ENCODE measurements at places on chromosomes 6 and 20.

DNA sequence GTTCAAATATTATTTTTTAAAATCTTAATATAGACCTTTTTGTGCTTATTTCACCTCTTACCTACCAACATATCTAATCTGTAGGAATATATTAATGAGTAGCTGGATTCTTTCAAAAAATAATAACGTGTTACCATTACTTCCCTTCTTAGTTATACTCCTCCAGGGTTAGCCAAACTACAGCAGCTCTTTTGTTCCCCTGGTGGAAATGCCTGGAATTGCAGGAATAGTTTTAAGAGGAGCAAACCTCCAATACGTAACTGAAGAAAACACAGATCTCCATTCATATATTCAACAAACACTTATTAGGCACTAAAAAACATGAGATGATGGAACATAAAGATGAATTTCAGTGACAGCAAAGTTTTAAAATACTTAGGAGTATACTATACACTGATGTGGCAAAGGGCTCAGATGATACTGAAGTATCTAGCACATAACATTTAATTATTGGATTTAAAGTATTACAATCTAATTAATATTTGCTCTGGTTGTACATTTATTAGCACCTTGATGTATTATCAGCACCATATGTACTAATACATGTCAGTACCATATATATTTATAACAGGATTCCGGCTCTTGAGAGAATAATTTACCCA, 78.3 kb downstream of the TBX18 start:
- no peak for DNase-seq

- no peak for DNase-seq
Observed at GRCh38 chr6:40543776-40544175, 43.4 kb downstream of the LRFN2 start.

GRCh38 chr20:46221256-46221833, 87.0 kb downstream of the CDH22 start:
- no peak for DNase-seq

DNA sequence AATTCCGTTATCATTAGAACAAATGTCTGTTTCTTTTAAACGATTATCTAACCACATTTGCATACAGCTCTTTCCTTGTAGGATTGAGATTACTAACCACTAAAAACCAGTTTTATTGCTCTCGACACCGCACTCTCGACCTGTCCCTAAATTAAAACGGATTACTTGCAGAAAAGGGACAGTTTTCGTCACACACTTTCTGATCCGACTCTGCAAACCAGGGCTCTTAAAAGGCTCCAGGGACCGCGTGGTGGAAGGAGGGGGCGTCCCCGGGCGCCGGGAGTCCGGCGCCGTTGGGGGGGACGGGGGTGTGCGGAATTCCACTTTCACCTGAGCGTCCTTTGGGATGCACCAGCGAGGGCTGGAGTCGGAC, 731 bp downstream of the MAK start:
- DNase-seq = no peak

- peak; percentile 33 for DNase-seq
Observed at GRCh38 chr6:156347246-156347645, 429.9 kb upstream of the ARID1B start.

GRCh38 chr6:113416170-113416569, 441.0 kb upstream of the MARCKS start:
- no peak for DNase-seq

DNA sequence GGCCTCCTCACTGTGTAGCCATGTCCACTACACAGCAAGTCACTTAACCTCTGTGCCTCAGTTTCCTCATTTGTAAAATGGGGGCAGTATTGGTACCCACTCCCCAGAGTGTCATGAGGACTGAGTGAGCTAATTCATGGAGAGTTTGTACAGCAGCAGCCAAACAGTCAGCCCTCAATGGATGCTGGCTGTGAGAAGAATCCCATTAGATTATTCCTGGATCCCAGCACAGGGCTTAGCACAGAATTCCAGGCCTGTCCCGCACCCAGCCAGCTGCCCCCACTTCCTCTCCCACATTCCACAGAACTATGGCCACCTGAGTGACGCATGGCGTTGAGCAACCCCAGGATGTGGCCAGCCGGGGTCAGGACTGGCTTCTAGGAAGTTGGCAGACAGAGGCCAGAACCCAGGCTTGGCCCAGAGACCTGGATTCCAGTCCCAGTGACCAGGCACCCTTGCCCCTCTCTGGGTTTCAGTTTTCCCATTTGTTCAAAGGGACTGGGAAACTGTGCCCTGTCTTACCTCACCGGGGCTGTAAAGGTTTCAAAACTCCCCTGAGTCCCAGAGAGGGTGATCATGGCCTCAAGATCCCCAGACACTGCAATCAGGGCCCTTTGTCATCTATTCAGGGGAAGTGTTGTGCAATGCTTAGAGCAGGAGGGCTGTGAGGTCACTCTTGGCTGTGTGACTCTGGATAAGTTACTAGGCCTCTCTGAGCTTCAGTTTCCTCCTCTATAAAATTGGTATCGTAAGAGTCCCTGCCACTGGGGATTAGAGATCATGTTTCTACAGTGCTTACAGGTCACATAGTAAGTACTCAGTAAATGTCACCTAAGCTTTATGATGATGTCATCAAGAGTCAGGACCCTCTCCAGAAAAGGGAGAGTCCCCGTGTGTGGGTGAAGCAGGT, 3.0 kb upstream of the TGM2 start:
- DNase-seq = peak; percentile 70

DNA sequence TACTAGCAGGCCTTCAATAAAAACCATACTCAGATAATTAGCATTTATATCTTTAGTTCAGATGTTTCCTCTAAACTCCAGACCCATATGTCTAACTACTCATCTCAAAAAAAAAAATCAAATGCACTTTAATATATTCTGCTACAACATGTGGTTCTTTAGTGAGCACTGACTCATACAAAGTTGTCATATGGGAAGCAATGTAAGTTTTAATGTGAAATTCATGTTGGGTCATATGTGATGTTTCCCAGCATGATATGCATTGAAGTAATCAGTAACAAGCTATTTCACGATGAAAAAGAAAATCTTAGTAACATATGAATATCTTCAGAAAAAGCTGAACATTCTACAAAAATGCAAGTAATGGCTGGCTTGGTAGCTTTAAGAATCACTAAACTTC, 859.7 kb upstream of the ADGRB3 start:
- no peak for DNase-seq

GRCh38 chr6:75391276-75391675, 102.3 kb downstream of the FILIP1 start:
- DNase-seq = no peak

DNA sequence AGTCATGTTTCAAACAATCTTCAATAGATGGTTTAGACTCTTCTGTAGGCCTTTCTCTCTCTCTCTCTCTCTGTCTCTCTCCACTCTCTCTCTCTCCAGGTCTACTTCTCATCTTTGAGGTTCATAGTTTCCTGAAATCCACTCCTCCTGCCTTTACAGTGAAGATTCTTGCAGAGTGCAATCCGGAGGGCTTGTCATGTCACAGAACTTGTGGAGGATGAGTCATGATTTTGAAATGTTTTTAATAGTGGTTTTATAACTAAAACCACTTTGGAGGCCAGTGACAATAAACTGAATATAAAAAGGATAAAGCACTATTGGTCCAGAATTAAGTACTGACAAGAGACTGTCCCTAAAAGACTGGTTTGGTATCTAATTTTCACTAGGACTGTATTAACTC, 156.3 kb downstream of the KIF6 start:
- no peak for DNase-seq

GRCh38 chr6:16446273-16446672, 207.9 kb downstream of the GMPR start:
- DNase-seq = no peak

- DNase-seq = no peak
Observed at GRCh38 chr6:46062991-46063390, 47.3 kb upstream of the CLIC5 start.

GRCh38 chr6:23365732-23366131, 760.3 kb upstream of the NRSN1 start:
- DNase-seq = no peak

- DNase-seq = no peak
Observed at GRCh38 chr20:35332540-35333200, 40.4 kb upstream of the FAM83C start.

DNA sequence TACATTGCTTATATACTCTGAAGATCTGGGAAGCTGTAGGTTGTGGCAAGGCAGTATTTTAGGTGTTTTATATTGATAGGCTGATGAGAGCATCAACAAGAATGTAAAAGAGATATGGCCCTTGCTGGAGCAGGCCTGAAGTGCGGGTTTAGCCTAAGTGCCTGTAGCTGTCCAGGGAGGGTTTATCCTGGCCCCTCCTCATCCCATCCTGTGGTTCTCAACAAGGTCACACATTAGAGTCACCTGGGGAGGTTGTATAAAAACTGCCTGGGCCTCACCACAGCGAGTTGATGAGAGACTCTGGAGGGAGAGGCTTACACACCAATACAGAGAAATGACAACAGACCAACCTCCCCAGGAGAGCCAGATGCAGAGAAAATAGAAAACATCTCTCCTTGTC, 48.4 kb downstream of the LYRM2 start:
- DNase-seq = no peak

DNA sequence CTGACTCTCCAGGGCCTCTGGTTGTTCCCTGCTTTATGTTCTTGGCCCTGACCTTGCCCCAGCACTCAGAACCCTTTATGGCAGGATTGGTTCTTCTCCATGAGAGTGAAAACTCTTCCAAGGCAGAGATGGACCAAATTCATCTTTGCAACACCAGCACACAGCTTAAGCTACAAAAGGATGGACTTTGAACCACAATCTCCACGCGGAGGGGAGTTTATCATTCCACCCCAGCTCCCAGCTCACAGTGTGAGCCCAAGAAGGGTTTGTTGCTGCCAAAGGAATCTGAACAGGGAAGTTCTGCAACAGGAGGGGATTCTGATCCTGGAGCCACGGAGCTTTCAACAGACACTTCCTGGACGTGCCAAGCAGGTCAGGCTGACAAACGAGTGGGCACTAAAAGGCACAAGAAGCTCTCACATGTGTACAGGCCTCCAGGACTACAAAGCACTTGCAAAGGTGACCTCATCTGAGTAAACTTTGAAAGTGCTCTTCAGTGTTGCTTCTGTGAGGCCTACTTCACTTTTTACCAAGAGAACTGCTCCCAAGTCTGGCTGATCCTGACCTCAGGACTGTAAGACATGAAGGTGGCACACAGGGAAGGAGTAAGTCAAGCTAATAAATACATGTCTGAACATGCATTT, 8.9 kb downstream of the FITM2 start:
- no peak for DNase-seq

- DNase-seq = no peak
Observed at GRCh38 chr6:2891768-2892170, 11.3 kb downstream of the SERPINB9 start.

DNA sequence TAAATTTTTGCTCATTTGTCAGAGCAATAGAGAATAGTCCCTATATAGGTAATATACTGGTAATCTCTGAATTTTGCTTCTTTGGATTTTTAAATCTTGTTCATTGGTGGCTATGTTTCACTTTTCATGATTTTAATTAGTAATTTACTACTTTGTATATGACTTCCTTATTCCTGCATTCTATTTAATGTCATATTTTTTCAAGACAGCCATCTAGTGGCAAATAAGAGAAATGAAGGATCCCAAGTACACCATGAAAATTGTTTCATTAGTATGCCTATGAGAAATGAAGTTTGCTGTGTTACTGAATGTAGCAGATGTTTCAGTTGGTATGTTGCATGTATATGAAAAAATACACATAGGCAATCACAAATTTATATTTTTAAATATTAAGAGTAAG, 82.4 kb downstream of the ZNF292 start:
- no peak for DNase-seq

DNA sequence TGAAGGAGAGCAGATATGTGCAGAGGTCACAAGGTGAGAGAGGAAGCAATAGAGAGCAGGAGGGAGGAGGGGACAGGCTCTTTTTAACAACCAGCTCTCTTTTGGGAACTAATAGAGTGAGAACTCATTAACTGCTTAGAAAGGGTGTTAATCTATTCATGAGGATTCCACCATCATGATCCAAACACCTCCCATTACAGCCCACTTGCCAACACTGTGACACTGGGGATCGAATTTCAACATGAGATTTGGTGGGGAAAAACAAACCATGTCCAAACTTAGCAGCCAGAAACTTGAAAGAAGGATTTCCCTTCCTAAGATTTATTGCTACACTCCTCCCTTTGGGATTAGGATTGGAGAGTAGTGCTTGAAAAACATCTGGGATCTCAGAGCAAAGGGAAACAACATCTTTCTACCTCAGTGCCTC, 135.5 kb upstream of the PLCB4 start:
- DNase-seq = no peak

DNA sequence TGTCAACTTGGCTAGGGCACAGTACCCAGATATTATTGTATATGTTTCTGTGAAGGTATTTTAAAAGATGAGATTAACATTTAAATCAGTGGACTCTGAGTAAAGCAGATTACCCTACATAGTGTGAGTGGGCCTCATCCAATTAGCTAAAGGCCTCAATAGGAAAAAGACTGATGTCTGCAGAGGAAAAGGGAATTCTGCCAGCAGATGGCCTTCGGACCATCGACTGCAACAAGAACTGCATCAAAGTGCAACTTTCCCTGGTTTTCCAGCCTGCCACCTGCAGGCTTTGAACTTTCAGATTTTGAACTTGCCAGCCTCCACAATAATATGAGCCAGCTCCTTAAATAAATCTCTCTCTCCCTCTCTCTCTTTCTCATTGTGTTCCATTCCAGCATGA, 80.5 kb downstream of the IMPG1 start:
- DNase-seq = no peak

DNA sequence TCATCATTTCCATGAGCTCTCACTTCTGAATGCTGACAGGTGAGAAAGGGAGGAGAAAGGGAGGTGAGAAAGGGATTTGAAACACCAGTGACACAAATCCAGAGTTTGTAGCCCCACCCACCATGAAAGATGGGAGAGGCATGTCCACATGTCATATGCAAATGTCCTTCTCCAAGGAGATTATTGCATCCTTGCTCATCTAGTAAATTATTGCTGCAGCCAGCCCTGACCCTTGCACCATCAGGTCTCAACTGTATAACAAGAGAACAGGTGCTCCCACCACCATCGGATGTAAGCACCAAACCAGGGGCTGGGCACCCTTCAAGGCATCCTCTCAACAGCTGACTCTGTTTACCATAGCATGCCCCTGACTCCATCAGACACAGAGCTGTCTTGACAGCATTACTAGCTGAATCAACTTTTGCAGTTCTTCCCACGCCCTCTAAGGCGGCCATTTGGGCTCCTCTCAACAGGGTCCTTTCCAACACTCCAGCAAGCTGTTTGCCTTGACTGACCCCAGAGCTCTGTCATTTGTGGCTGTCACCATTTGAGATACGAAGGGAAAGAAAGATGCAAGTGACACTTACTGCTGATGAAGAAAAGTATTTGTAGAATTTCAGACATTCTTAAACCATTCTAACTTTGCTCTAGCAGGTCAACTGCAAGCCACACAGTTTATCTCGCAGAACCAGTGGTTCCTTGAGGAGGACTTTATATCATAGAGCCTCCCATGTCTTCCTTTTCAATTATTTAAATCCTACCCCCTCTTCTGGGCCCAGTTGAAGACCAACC, 14.2 kb downstream of the GFOD1 start:
- no peak for DNase-seq

DNA sequence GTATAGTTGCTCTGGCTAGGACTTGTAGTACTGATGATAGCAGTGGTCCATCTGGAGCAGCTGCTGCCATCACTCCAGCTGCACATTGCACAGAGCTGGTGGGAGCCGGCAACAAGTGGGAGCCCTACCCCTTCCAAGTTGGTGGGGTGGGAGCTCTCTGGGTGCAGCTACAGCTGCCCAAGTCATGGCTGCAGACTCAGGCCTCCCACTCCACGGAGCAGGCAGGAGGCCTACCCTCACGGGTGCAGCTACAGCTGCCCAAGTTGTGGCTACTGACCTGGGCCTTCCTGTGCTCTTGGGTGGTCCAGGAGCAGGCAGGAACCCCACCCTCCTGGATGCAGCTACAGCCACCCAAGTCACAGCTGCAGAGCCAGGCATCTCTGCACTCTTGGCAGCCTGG, 32.1 kb upstream of the ASIP start:
- no peak for DNase-seq

Measured in AG04450 (cell line).